ENCODE measurements at places on chromosomes 11 and 22. TPM values are rescaled to one million over a fixed set of nuclear protein-coding genes. Genes with fewer than 3 reads are reported as not detected.

Gene FADD
- 9.5 TPM for polyA plus RNA-seq

Gene BIRC3
- 9.8 TPM for polyA plus RNA-seq

Gene MAPK8IP2
- polyA plus RNA-seq = not detected

Gene OR5AP2
- polyA plus RNA-seq = not detected

Gene JOSD1
- 83.5 TPM for polyA plus RNA-seq

Gene SLC17A6
- not detected for polyA plus RNA-seq

Gene GAS2
- 0.89 TPM for polyA plus RNA-seq

Gene C11orf21
- 10.8 TPM for polyA plus RNA-seq

Gene KCNJ11
- not detected for polyA plus RNA-seq

Gene CSNK2A3
- polyA plus RNA-seq = 0.28 TPM

Gene PAX6
- polyA plus RNA-seq = not detected

Gene BTBD18
- polyA plus RNA-seq = not detected

Gene CASP5
- 2.3 TPM for polyA plus RNA-seq

Gene OR8D4
- polyA plus RNA-seq = not detected

Gene PKNOX2
- polyA plus RNA-seq = not detected

Gene NELL1
- not detected for polyA plus RNA-seq

Gene IL10RA
- polyA plus RNA-seq = 226 TPM

Gene FUT4
- polyA plus RNA-seq = 5.4 TPM

Gene ATP5MG
- polyA plus RNA-seq = 648 TPM

Gene SPTBN2
- polyA plus RNA-seq = not detected

Gene TPH1
- not detected for polyA plus RNA-seq

Gene HEPHL1
- polyA plus RNA-seq = not detected

Gene PHOX2A
- not detected for polyA plus RNA-seq

Gene NXPE2
- not detected for polyA plus RNA-seq

Gene TTC12
- 3.0 TPM for polyA plus RNA-seq

Gene OR8G1
- polyA plus RNA-seq = not detected

Gene RFPL1
- polyA plus RNA-seq = 0.20 TPM

Gene TEX12
- not detected for polyA plus RNA-seq

Gene TMEM191B
- polyA plus RNA-seq = 2.8 TPM

Gene CD81
- polyA plus RNA-seq = 95.8 TPM

Gene LDHAL6A
- not detected for polyA plus RNA-seq

Gene KIAA1671
- polyA plus RNA-seq = not detected

Gene ROM1
- 0.51 TPM for polyA plus RNA-seq

Gene TENM4
- 0.31 TPM for polyA plus RNA-seq

Gene CNTF
- polyA plus RNA-seq = 0.42 TPM
